ENCODE measurements at places on chromosomes 5 and 9. TPM values are rescaled to one million over a fixed set of nuclear protein-coding genes. Genes with fewer than 3 reads are reported as not detected.

DNA sequence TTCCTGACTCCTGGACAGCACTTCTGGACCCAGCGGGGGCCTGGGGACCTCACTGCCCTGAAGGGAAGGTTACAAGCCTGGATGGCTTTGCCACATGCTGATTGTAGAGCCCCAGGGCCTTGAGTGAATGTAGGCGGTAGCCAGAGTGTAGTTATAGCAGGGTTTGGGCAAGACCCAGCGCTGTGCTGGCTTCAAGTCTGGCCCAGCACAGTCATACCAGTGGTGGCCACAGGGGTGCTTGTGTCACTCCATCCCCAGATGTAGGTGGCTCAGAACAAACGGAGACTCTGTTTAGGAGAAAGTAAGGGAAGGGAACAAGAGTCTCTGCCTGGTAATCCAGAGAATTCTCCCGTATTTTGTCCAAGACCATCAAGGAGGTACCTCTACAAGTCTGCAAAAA is 84.6 kb downstream of the STARD4 start:
- no peak for DNase-seq

- DNase-seq: no peak
Measured at GRCh38 chr5:181160152-181160754, 12.9 kb downstream of the OR2V2 start.

DNA sequence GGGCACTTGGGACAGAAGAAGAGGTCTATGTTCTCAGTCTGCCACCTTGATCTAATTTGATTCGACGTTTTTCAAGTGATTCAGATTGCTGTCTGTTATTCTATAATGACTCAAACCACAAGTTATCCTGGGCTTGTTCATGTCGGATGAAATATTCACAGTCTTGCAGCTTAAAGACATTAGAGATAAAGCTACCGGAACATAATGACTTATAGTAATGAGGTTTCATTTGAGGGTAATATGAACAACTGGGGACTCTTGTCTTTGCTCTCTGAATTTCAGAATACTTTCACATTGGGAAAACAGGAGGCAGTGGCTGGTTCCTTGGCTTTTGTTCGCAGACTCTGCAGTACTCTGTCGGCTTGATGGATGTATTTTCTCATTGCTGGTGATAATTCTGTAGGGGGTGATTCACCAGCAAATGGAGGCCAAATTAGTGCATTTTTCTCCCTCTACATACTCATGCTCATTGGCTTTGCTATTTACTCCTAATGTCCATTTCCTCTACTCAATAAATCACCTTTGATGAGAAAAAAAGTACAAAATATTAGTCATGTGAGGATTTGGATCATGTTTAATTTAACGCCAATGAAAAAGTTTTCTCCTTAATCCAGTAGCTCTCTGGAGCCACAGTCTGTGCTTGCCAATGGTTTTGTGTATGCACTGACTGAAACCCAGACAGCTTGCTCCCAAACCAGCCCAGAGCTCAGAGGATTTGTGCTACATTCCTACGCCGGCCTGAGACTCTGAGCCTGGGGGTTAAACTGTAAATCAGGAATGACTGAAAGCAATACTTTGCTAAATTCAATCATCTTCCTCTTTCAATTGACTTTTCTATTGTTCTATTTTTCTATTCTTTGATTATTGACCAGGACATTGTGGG is 154.7 kb upstream of the ANKH start:
- DNase-seq: no peak

DNA sequence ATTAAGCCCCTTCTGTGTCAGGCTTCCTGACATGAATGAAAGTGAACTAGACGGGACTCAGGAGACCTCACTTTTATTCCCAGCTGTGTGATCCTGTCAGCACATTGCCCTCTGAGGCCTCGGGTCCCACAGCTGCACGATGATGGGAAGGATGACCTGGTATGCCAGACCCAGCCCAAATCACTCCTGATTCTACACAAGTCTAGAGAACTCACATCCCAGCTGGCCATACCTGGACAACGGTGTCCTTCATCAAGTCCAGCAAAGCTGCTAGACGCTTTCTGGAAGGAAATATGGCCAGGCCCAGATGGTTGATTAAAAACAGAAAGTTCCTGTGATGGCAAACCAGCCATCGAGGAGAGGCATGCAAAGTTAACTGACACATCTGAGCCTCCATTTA is 118.0 kb upstream of the FSTL4 start:
- DNase-seq: no peak

DNA sequence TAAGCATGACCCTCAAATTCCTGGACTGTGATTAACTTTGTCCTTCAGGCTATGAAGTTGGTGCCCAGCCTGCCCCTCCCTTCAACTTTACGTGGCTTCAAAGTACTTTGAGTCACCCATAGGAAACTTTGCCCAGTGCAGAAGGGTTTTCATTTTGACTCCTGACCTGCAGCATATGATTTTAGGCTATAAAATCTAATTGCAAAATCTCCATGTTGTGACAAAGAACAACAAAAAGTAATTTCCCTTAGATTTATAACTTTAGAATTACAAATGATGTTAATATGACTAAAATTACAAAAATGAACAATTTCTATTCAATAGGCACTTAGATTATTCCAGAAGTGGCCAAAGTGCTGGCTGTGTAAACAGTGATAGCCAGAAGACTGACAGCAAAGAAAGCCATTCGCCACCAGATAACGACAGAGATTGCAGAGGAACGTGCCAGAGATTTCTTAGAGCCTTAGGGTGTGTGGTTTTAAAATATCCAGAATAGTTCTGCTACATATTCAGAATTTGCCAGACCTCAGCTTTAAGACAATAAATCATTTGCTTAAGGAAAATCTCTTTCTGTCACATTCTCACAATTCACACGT is 197.4 kb downstream of the SEMA5A start:
- DNase-seq: no peak

DNA sequence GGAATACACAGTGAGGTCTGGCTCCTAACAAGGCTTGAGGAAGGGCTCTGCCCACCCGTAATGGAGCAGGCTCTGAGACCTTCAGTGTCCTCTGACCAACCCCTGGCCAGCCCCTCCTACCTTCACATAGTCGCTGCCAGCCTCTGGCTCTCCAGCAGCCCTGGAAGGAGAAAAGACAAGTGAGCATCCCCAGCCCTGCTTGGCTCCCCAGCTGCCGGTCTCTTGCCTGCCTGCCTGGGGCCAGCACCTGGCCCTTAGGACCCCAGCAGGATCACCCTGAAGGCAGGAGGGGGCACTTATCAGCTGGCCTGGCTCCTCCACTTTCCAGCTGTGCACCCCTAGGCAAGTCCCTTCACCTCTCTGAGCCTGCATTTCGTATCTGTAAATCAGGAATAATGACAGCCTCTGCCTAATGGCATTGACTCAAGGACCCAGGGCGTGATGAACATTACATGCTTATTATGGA is 16.9 kb downstream of the SH2D3C start:
- DNase-seq: no peak

- no peak for DNase-seq
Measured at GRCh38 chr9:15578714-15579113, 25.9 kb downstream of the CCDC171 start.

GRCh38 chr9:89662718-89663613 is 58.2 kb downstream of the GADD45G start:
- no peak for DNase-seq

DNA sequence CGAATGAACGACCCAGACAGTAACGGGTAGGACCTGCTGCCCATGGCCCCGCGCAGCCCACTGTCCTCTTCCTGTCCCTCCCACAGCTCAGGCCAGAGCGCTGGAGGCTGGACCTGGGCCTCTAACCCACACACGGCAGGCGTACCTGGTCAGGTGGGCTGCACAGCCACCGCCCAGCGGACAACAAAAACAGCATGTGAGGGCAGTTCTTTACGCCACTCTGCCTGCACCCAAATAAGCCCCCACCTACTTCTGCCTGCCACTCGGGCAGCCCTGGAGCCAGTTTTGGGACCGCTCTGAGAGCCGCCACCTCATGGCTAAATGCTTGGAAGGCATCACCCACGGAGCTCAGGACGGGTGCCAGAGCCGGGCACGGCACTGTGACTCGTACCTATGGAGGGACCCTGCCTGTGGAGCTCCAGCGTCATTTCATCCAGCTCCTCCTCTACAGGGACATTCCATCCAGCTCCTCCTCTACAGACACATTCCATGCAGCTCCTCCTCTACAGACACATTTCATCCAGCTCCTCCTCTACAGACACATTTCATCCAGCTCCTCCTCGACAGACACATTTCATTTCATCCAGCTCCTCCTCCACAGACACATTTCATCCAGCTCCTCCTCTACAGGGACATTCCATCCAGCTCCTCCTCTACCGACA is 18.9 kb downstream of the CLPTM1L start:
- DNase-seq: no peak

DNA sequence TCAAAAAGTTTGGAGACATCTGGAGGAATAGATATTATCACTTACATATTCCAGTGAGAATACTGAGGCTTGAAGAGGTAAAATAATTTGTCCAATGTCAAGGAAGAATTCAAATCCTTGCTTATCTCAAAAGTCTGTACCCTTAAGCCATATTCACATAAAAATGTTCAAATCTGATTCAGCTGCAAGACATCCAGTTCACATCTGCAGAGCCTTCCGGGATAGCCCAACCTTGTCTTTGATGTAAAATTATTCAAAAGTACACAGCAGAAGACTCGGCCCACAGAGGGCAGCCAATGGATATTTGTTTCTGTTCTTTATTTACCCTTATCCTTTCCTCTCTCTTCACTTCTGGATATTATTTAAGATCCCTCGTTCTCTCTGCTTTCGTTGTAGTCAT is 1183.8 kb upstream of the WWC1 start:
- no peak for DNase-seq

GRCh38 chr5:150783422-150783928 is 4.9 kb downstream of the SMIM3 start:
- DNase-seq: peak; percentile 91

DNA sequence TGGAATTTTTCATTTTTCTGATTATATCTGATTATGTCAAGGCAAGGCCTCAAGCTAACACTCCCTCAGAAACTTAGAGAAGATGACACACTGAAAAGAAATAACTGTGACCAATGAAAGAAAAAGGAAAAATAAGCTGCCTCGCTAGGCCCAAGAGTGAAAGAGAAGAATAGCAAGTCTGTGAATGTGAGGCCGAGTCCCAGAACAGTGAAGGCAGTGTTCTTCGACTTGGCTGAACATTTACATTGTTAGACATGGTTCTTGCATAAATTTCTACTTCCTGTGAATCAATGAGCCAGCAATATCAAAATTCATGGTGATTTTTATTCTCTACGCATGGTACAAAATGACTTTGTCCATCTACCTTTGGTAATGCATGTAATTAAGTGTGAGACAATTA is at the start of gene ATP10B:
Gene ATP10B (minus strand): TSS at position 163 of the 400 bp plus-strand sequence. CDS start 164,137 bp downstream, outside the sequence.
- DNase-seq: no peak

DNA sequence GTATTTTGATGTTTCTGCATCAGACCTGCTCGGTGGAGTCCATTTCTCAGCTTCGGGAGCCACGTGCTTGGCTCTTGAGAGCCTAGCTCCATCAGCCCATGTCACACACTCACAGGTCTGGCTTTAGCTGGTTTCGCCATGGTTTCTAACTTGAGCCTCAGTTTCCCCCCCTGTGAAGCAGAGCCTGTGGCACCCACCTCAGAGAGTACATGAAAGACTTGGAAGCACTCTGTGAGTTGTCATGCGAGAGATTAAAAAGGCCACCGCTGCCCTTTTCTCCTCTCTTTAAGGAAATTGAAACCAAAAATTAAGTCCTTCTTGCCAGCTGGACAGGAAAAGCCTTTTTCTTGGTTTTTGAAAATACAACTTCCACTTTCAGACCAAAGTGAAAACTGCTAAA is 8.8 kb downstream of the TENT4A start:
- no peak for DNase-seq

DNA sequence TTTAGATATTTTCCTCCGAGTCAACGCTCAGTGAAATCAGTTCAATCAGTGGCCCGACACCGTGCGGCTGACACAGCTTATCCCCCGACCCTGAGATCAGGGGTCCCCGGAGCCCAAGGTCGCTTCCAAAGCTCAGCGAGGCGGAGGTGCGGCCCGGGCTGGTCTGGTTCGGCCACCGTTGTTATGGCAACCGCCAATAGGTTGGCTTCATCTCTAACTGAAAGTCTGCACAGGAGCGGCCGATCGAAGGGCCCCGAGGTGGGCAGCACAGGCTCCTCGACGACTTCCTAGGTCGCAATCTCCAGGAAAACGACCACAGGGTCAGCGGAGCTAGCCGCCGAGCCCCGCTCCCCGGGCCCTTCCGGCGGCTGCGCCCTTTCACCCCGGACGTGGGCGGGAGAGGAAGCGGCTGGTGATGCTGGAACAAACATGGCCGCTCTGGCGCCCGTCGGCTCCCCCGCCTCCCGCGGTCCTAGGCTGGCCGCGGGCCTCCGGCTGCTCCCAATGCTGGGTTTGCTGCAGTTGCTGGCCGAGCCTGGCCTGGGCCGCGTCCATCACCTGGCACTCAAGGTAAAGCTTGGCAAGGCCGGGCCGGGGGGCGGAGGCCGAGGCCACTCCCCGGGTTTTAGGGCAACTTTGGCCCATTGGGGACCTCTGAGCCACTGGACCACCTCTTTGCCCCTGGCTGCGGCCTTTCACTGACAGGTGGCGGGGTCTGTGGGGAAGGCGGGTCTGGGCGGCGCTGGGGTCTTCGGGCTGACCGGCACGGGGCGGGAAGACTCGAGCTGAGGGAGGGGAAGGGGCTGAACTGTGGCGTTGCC is at the start of gene GPR107:
Gene GPR107 (plus strand): TSS at position 403 of the 821 bp plus-strand sequence. CDS start 27 bp downstream, at position 430.
- DNase-seq: no peak

GRCh38 chr9:14479163-14479560 is 165.2 kb upstream of the NFIB start:
- no peak for DNase-seq

DNA sequence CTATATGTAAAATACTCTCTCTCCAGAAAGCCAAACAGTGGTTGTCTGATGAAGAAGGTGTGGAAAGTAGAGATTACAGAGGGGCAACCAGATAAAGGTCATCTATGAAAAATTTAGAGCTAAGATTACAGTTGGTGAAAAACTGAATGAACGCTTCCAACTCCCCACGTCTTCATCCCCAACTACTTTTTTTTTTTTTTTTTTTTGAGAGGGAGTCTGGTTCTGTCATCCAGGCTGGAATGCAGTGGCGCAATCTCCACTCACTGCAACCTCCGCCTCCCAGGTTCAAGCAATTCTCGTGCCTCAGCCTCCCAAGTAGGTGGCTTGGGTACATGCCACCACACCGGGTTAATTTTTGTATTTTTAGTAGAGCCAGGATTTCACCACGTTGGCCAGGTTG is 64.3 kb downstream of the RAPGEF6 start:
- no peak for DNase-seq

DNA sequence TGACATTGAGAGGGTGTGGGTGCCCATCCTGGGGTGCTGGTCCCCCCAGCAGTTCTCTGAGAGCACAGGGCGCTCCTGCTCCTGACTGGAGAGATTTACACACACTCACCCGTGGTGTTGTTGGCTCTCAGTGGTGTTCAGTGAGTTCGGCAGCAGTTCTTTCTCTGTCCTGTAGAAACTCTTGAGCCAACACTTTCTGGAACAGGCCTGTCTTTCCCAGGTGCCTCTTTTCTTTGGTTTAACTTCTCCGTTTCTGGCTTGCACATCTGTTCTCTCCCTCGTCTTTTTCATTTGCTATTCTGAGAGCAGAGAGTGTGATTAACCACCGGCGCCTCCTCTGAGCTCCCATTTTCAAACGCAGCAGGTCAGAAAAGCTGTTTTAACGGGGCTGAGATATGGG is 284.5 kb downstream of the IRX2 start:
- DNase-seq: no peak

Gene SLC6A3
- 0.77 TPM for polyA plus RNA-seq

Gene KLHL3
- 3.1 TPM for polyA plus RNA-seq

Gene MPDZ
- 31.6 TPM for polyA plus RNA-seq

Gene ZFP2
- 1.8 TPM for polyA plus RNA-seq

Gene LCN12
- 0.41 TPM for polyA plus RNA-seq

Gene CSF2
- not detected for polyA plus RNA-seq

All from urinary bladder (tissue), 4 donors.